GM12892 (cell line): ENCODE measurements at places on chromosomes 3 and 15.

DNA sequence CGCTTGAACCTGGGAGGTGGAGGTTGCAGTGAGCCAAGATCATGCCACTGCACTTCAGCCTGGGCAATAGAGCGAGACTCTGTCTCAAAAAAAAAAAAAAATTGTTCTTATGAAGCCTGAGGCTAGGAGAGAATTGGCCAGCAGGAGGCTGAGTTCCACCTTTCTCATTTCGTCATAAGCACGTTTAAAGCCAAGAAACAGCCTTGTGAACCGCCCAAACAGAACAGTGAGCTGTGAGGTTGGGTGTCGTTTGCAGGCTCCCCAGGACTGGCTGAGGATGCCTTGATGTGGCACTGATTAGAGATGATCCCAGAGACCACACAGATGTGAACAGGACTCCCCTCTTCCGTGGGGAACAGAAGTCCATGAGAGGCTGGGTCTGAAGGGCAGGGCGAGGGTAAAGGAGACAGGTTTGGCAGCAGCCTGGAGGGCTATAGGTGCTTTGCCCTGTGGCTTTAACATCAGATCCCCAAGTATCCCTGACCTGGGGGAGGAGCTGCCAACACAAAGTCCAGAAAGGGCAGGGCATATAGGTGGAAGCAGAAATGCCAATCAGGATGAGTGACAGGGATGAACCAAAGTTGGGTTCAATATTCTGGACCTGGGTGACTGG, 52.9 kb downstream of the CLEC3B start:
- DNase-seq = no peak

DNA sequence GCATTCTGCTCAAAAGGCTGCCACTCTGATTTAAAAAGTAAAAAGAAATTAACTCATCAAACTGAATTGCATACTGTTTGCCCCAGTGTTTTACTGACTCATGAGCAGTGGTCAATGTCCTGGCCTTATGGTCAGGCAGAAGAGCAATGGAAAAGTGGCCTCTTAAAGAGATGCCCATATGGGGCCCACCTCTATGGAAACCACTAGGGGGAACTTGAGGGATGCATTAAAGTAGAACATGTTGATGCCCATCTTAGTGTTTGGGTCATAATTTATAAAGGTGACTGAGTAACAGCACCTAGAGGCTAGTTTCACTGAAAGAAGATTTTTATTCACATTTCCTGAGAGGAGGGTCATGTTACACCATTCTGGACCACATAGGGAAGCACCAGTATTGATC, 66.5 kb upstream of the RNU6-1 start:
- DNase-seq = no peak

- DNase-seq = no peak
Measured at GRCh38 chr3:133593243-133593642, 19.8 kb downstream of the CDV3 start.

DNA sequence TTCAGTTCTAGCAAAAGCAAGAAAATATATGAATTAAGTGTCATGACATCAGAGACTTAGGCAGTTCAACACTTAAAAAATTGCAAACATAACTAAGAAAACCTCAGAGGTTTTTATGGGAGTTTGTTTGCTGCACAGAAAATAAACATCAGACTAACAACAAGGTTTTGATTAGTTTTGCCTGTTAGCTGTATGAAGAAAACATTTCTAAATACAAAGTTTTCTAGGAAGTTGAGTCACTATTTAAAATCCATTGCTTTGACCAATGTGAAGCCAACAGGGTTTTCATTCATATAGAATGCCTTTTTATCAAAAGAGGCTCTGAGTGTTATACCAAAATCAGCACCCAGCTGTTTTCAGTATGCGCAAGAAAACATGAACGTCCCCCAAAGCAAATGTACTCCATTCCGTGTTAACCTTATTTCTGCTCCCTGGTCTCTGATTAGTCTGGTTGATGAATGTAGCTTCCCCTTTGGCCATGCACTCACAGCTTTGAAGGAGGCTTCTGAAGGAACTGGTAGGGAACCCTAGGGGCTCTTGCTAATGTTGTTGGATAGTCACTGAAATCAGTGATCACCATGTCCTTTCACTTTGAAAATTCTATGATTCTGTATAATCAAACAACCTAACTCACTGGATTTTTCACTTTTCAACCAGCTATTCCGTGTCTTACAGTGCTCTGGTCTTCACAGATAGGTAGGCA, 89.6 kb upstream of the TSEN2 start:
- DNase-seq = no peak

DNA sequence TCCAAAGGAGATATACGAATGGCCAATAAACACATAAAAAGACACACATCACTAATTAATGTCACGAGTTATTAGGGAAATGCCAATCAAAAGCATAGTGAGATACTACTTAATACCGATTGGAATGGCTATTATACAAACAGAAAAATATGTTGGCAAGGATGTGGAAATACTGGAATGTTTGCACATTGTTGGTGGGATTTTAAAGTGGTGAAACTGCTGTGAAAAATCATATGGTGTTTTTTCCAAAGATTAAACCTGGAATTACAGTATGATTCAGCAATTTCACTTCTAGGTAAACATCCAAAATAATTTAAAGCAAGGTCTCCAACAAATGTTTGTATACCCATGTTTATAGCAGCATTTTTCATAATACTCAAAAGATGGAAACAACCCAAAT, 765.5 kb downstream of the VGLL3 start:
- no peak for DNase-seq

DNA sequence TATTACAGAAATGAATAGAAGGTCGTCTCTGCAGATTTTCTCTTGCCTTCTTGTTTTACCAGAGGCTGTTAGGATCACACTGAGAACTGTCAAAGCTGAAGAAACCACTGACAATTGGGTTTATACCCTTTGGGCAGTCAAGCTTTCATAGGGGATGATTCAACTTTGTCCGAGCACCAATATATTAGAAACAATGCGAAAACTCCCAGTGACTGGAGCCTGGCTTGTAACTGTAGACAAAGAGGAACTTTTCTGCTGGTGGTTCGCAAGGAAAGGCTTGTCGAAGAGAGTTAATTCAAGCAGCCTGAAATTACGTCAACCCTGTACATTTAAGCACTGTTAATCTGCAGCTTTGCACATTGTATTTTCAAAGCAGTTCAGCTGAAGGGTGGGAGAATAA, 193.2 kb upstream of the ZNF385D start:
- DNase-seq = no peak
